ENCODE measurements at places on chromosomes 11 and 22.

GRCh38 chr11:84212468-84213390, 926.6 kb upstream of the CCDC90B start:
- no peak for DNase-seq

GRCh38 chr22:27240298-27241075, 561.1 kb downstream of the MN1 start:
- DNase-seq = no peak

DNA sequence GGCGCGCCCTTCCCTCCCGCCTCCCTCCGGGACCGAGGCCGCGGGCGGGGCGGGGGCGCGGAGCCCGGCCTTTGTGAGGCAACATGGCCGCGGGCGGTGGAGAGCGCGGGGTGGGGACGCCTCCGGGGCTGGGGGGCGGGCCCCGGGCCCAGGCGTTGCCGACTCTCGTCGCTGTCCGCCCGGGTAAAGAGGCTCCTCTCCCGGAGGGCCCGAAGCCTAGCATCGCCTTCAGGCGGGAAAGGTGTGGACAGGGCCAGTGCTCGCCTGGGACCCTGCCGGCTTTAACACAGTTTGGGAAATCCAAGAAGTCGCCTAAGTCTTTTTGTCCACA, 369 bp downstream of the DGCR8 start:
- peak; percentile 73 for DNase-seq

GRCh38 chr11:117438371-117439000, 110.8 kb downstream of the CEP164 start:
- peak; percentile 77 for DNase-seq

GRCh38 chr11:120020981-120021380, 116.9 kb downstream of the TRIM29 start:
- no peak for DNase-seq

DNA sequence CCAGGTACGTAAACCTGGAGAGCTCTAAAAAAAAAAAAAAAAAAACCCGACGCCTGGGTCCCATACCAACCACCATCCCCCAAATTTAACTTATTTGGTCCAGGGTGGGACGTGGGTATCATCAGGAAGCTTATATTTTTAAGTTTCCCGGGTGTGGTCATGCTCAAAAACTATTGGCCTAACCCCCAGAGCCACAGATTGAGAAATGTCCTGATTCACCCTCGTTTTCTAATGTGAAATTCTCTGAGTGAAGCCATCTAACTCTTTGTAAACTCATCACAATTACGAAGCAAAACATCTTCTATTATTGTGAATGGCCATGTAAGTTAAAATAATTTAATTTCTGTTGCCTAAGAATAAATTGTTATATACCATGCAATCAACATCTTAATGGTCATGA, 29.6 kb downstream of the PAK1 start:
- no peak for DNase-seq

GRCh38 chr11:4466871-4467442, 15.5 kb upstream of the OR52K1 start:
- no peak for DNase-seq

- DNase-seq = no peak
These were observed 21.3 kb downstream of the NADSYN1 start for GRCh38 chr11:71474141-71474770.

- DNase-seq = no peak
These were observed 42.1 kb downstream of the PTPRJ start for GRCh38 chr11:48022445-48022844.

- no peak for DNase-seq
These were observed 44.9 kb upstream of the RBFOX2 start for GRCh38 chr22:36073476-36073875.

DNA sequence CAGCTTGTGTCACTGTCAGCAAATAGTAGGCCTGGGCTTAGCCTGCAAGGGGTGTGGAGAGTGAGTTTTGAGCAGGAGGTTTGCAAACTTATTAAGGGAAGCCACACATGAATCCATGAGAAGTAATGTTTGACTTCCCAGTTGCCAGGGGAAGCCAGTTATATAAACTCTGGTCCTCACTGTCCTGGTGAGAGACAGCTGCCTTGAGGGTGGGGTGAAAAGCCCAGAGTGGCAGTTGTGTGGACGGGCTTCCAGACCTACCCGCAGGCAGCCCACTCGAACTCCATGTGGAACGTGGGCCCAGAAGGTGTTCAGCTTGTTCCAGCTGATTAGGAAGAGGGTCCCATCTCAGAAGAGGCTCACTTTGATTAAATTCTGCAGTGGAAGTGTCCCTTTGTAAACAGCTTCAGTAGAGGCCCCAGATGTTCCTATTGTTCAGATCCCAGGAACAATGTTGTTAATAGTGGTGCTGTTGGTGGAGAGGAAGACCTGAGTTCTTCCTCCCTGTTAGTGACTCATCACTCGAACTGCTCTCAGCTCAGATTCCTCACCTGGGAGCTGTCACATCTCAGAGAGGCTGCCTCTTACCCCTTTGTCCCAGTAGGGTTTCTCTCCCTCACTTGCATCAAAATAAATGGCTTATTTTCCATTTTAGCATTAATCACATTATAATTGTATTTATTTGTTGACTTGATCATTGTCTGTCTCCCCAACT, 63.4 kb downstream of the GRAMD1B start:
- no peak for DNase-seq

GRCh38 chr11:57751676-57752253, at the start of gene BTBD18:
TSS of gene BTBD18 (minus strand) at chr11:57751819. CDS start at chr11:57751188, 631 bp downstream.
- DNase-seq = no peak

DNA sequence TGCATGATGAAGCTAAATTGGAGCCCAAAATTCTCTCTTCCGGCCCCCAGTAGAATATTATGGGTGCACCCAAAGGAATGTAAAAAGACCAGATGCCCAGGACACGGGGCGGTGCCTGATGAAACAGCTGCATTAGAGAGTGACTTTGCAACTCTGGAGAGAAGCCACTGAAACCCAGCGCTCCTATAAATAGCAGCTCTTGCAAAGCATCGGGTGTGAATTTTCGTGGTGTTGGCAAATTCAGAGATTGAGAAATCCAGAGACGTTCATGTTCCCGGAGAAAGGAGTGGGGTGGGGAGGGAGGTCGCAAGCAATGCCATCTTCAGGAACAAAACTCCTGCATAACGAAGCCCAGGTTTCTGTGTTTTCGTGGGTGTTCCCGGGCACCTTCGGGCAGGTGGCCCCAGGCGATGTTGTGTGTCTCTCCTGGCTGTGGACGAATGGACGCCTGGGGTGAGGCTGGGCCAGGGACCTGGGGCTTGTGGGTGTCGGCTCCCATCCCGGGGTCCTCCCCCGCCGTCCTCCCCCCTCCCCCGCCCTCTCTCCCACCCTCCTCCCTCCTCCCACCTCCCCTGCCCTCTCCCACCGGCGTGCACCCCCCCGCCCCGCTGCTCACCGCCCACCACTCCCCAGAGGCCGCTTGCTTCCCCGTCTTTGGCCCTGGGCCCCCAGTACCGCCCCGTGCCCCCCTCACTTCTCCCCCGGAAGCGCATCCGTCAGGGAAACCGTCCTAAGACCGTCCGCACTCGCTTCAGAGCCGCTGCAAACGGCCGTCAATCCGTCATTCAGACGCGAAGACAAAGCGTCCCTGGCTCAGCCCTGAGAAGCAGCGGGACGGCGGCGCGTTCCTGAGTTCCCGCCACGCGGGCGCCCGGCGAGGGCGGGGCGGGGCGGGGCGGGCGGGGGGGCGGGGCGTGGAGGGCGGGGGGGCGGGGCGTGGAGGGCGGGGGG, 26.7 kb upstream of the TOLLIP start:
- DNase-seq = peak; percentile 51

DNA sequence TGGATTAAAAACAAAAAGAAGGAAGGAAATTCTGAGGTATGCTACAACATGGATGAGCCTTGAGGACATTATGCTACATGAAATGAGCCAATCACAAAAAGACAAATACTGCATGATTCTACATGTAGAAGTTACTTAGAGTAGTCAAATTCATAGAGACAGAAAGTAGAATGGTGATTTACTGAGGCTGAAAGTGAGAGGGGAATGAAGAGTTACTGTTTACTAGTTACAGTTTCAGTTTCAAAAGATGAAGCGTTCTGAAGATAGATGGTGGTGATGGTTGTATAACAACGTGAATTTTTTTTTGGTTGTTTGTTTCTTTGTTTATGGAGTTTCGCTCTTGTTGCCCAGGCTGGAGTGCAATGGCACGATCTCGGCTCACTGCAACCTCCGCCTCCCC, 9.5 kb downstream of the OR5P2 start:
- no peak for DNase-seq

- DNase-seq = no peak
These were observed at the start of gene CHRDL2 for GRCh38 chr11:74731301-74732094. TSS of gene CHRDL2 (minus strand) at chr11:74731426. CDS start at chr11:74730888, 538 bp downstream.

DNA sequence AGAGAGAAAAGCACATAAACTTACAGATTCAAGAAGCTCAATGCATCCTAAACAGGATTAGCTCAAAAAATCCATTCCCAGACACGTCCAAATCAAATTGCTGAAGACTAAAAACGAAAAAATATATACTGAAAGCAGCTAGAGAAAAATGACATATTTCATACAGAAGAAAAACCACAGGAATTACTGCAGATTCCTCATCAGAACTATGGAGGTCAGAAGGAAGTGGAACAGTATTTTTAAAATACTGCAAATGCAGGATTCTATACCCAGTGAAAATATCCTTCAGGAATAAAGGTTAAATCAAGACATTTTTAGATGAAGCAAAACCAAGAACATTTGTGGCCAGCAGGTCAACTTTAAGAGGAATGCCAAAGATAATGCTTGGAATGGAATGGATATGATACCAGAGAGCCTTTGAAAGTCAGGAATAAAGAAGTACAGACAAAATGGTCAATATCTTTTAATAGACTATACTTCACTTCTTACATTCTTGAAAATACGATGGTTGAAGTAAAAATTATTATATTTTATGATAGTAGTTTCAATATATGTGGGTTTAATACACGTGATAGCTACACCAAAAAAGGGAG, 352.9 kb downstream of the CTTN start:
- no peak for DNase-seq

DNA sequence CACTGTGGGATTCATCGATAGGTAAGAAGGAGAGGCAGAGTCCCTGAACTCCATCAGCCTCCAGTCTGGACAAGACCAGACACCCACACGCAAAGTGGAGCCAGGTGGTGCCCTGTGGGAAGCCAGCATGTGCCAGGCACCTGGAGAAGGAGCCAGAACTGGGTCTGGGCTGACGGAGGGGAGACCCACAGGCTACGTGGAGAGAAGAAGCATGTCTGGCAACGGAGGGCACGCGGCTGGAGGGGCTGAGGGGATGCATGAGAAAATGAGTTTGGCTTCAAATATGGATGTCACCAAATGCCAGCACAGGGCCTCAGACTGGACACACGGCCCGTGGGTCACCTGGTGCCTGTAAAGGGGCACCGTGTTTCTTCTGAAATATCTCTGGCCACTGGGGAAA, 55.7 kb downstream of the LINC01488 start:
- DNase-seq = no peak

- no peak for DNase-seq
These were observed 3.9 kb upstream of the ZBED5 start for GRCh38 chr11:10861799-10862198.

GRCh38 chr22:29330753-29331152, 15.3 kb upstream of the RASL10A start:
- DNase-seq = no peak

DNA sequence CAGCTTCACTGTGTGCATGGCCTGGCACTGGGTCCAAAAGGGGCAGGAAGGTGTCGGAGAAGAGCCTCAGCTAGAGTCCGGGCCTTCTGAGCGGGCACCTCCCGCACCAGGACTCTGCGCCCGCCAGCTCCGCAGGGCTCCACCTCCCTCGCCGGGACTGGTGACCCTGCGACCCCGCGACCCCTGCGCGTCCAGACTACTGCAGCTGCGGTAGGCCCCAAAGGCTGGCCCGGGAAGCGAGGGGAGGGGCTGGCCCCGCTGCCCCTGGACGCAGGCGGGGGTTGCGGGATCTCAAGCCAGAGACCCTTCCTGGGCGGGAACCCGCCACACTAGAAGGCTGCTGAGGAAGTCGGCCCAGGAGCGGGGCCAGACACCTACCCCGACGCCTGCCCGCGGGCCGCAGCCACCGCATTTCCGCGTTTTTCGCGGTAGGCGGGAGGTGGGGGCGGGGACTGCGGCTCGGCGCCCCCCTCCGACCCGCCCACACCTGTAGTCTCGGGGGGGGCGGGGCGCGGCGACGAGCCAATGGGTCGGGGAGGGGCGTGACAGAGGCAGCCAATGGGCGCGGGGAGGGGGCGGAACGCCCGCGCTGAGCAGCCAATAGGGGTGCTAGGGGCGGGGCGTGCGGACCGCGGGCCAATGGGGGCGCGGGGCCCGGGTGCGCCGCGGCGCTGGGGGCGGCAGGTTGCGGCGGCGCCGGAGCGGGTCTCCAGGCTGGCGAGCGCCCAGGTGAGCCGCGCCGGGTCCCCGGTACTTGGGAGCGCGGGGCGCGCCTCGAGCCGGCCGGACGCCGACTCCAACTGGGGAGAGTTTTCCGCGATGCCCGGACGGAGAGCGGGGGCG, at the start of the genes LMNTD2 and RASSF7:
Gene LMNTD2 (minus strand): TSS at position 434 of the 843 bp plus-strand sequence. CDS start 22 bp downstream, at position 412.
Gene RASSF7 (plus strand): TSS at position 666 of the 843 bp plus-strand sequence. CDS start 799 bp downstream, outside the sequence.
- DNase-seq = peak; percentile 97

- no peak for DNase-seq
These were observed 4.8 kb upstream of the CHRM1 start for GRCh38 chr11:62925745-62926679.

GRCh38 chr11:15618583-15619032, 503.9 kb downstream of the INSC start:
- no peak for DNase-seq

DNA sequence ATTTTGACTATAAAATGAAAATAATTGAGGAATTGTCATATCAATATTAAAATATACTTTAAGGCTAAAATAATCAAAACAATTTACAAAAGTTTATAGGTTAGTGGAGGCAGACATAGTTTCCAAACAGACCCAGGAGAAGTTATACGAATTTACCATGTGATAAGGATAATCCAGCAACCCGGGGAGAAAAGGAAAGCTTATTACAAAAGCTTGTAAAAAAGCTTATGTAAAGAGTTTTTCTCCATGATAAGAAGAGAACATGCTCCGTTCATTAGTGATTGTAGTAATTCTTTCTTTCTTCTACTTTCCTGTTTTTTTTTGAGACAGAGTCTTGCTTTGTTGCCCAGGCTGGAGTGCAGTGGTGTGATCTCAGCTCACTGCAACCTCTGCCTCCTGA, 79.0 kb downstream of the ATXN10 start:
- no peak for DNase-seq

GRCh38 chr11:78952890-78953289, 378.2 kb upstream of the NARS2 start:
- DNase-seq = no peak

DNA sequence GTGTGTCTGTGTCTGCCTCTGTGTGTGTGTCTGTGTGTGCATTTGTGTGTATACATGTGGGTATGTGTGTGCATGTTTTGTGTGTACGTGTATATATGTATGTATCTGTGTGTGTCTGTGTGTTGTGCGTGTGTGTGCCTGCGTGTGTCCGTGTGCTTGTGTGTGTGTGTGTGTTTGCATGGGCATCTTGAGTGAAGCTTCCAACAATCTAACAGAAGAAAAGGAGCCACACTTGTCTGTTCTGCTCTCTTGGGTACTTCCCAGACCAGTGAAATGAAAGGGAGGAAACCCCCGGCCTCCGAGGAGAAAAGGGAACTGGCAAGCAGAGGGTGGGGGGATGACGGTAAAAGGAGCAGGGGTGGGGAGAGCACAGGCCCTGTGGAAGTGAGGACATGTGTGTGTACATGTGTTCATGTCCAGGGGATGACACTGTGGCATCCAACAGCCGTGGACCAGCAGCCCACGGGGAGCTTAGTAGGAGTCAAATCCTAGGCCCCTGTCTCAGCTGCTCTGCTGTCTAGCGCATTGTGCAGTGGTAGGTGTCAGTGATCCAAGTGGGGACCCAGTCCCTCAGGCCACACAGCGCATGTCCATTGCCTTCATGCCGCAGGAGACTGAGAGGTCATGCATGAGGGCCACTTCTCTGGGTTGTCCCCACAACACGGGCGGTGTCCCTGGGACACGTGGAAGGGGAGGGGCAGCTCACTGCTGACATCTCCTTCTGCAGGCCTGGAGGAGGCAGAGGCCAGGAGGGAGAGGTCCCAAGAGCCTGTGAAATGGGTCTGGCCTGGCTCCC, 8.1 kb downstream of the CSF2RB start:
- no peak for DNase-seq
